ENCODE measurements at places on chromosomes 2 and 18.
A peak's percentile ranks its signal among the peaks of the same experiment; 100 is the strongest.

DNA sequence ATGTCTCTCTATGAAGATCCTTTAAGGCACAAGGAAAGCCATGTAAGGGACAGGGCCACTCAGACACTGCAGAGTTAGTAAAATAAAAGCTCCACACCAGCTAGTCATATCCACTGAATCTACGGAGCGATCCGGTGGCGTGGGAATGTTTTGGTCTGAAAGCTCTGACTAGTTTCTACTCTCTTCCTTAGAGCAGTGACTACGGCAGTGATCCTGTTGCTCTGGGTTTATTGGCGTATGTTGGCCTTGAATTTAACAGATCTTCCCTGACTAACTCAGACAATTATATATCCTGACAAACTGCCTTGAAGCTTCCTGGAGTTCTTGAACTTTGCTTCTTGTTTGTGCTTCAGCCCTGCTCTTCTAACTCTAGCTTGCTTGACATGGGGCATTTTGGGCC, 115.3 kb upstream of the FZD5 start:
- no peak for DNase-seq

GRCh38 chr2:40090044-40090443, 311.0 kb upstream of the THUMPD2 start:
- no peak for DNase-seq

DNA sequence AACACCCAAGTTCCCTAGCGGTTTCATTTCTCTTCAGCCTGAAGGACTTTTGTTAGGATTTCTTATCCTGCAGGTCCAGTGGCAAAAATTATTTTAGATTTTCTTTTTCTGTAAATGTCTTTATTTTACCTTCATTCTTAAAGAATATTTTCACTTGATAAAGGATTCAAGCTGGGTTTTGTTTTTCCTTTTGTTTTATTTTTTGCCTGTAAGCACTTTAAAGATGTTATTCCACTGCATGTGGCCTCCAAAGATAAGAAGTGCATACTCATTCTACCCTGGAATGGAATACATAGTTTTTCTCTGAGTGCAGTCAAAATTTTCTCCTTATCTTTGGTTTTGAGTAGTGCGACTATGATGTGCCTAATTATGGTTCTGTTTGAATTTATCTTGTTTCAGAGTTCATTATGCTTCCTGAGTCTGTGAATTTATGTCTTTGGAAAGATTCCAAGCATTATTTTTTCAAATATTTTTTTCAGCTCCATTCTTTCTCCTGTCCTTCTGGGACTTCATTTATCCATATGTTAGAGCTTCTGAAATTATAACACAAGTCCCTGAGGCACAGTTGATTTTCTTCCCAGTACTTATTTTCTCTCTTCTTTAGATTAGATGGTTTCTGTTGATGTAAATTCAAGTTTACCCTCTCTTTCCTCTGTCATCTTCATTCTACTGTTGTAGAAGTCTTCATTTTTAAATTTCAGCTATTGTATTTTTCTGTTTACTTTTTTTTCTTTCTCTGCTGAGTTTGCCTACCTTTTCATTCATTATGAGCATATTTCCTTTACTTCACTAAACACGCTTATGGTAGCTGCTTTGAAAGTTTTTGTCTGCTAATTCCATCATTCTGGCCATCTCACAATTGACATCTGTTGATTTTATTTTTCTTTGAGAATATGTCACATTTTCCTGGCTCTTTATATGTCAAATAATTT, 69.6 kb downstream of the MAPRE2 start:
- DNase-seq = no peak

DNA sequence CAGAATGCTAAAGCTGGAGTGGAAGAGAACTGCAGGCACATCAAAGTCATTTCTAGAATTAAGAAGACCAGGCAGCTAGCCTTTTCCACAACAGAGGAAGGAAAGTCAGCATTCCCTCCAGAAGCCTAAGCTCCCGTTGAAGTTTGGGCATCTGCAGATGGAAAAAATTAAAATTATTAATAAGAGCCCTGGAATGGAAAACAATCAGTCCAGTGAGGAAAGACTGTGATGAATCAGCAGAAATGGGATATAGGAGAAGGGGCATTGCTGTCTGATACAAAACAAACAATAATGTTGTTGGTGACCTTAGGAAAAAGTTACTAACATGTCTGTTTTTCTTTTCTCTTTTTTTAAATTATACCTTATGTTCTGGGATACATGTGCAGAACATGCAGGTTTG, 450.7 kb upstream of the SLC14A2 start:
- DNase-seq = no peak

- DNase-seq = no peak
Observed at GRCh38 chr2:165114346-165114939, 89.4 kb downstream of the SCN3A start.

- DNase-seq = no peak
Observed at GRCh38 chr2:36655453-36655852, 41.1 kb upstream of the VIT start.

GRCh38 chr2:46098621-46099062, 198.6 kb upstream of the EPAS1 start:
- DNase-seq = no peak

DNA sequence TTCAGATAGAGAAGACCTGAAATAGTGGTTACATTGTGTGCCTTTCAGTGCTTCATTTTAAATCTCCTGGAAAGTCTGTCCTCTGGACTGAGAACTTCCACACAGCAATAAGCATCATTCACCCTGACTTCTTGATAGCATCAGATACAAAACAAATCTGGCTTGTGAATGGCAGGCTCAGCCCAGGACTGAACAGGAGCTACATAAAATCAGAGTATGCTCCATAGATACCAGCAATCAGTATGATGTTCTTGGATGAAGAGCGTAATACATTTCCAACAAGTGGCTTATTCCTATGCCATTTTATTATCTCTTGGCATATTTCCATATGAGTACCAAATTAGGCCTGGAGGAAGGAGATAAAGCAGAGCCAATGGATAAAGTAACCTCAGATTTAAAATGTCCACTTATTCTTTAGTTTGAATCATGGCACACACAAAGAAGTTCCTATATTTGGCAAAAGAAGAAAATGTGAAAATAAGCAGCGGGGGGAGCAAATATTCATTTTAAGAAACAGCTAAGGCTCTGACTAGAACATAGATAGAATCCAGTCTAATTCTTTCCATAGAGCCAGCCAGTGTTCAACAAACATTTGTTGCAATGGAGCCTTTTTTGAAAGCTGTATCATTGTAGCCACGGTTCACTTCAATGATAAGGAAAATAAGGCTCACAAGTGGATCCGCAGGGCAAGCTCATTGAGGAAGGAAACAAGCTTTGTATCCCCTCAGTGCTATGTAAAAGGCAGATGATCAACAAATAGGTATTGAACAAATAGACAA, 230.8 kb upstream of the CHAC2 start:
- DNase-seq = no peak

GRCh38 chr18:2466978-2467377, 104.3 kb downstream of the METTL4 start:
- DNase-seq = no peak

DNA sequence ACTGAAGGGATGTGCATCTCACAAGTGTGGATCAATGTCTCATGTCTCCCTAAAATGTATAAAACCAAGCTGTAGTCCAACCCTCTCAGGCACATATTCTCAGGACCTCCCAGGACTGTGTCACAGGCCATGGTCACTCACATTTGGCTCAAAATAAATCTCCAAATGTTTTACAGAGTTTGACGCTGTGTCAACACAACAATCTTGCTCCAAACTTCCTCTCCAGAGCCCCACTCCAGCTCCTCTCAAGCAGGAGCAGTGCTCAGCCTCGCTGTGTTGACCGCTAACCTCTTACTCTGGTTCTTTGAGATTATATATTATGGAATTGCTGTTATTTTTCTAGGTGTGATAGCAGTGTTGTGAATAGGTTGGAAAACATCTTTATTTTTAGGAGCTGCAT, 56.2 kb downstream of the CYP27C1 start:
- no peak for DNase-seq

DNA sequence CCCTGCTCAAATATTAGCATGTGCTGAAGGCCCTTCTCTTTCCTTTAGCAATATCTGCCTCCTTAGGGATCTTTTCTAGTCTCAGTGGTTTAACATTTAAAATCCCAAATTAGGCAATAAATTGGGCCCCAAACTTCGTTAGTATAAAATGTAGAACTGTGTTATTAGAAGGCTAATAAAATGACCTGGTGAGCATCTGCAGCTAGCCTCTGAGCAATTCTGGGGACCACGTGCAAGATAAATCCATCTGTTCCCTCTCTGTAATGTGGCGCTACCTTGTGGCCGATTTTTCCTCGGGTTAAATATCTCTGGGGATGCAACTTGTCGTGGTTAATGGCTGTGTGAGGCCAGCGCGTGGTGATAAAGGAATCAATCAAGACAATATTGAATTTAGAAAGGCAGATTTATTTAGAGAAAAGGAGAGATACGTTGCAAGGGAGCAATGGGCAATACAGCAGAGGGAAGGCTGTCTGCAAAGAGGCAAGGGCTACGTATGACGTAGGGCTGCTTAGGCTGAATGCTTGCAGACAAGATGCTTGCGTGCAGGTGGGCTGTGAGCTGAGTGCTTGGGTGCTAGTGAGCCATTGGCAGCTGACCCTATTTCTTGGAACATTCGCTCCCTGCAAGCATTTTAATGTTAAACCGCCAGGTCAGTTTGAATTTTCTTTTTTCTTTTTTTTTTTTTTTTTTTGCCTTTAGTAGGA, 18.5 kb upstream of the IL36G start:
- DNase-seq = no peak

DNA sequence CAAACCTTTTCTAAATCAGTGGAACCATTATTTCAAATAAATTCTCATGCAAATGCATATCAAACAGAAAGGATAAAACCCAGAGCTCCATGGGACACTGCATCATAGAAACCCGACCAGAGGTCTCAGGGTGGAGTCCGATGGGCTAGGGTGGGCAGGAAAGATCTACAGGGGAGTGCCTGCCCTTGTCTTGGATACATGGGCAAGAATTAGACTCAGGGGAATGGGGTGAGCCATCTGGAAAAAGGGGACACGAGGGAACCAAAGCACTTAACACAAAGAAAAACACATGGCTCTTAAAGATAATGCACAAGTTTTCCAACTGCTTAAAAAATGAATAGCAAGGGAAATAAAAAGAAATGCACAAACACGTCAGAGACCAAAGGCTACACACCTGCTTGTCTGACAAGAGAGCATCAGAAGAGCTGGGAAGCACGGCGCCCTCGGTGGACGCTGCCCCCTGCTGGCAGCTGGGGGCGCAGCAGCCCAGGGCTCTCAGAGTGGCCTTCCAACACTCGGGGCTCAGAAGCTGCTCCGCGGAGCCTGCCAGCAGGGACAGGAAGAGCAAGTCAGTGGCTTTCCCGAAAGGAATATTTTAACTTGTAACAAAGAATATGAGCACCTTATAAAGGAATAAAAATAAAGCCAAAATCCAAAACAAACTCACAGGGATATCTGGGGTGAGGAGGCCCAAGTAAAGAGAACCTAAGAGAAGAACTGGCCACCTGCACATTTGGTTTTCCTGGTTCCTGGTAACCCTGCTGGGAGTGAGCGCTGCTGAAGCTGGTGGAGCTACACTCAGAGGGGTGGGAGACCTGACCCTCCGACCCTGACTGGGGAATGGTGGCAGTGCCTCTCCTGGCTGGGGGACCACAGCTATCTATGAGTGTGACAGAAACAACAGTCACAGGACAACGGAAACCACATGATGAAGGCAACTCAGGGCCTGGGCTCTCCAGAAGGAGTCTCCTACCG, 54.5 kb downstream of the SIGLEC15 start:
- DNase-seq = peak; percentile 45

GRCh38 chr2:169729274-169729605, 4.4 kb upstream of the KLHL23 start:
- DNase-seq = no peak

DNA sequence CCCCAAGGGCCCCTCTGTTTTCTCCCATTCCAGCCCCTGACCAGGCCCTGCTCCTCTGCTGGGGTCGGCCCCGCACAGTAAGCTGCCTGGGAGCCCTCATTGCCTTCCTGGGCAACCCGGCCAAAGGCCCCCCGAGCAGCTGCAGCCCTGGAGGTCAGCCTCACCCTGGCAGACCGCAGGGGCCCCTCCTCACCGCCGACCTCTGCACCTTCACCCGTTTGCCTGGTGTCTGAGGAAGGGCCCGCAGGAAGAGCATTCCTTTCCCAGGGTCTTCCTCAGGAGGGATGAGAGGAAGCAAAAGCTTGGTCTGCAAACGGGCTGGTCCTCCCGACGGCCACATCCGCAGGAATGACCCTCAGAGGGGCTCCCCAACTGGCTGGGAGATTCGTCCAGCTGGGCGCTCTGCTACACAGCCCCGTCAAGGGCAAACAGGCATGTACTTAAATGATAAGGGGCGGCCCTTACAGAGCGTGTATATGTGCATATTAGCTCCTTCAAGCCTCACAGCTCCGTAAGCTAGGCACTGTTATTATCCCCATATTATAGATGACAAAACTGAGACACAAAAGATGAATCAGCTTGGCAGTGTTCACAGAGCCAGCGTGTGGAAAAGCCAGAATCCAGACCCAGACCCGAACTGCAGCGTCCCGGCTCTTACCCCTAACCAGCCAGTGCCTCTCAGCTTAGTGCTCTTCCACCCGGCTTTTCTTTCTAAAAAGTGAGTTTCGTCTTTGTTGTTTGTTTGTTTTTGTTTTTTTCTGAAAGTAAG, 52.8 kb downstream of the SLC4A1AP start:
- DNase-seq = no peak

GRCh38 chr18:47748847-47749599, 181.4 kb downstream of the SMAD2 start:
- peak; percentile 66 for DNase-seq

GRCh38 chr2:68466361-68466777, 725 bp downstream of the FBXO48 start:
- DNase-seq = no peak

DNA sequence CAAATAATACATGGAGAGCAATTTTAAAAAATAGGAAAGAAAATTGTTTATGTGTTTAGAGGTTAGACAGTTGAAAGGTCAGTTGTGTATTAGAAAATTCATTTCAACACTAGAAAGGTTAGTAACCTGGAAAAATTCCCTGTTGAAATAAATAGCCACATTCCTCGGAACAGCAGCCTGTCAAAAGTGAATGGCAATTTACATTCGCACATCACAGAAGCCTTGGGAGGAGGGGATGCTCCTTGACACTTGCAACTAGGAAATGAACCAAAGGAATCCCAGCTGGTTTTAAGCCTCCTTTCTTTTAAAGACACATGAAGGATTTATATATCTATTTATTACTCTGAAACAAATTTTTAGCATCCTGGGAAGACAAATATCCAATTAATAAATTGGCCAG, 653.5 kb upstream of the LRRTM4 start:
- DNase-seq = no peak

DNA sequence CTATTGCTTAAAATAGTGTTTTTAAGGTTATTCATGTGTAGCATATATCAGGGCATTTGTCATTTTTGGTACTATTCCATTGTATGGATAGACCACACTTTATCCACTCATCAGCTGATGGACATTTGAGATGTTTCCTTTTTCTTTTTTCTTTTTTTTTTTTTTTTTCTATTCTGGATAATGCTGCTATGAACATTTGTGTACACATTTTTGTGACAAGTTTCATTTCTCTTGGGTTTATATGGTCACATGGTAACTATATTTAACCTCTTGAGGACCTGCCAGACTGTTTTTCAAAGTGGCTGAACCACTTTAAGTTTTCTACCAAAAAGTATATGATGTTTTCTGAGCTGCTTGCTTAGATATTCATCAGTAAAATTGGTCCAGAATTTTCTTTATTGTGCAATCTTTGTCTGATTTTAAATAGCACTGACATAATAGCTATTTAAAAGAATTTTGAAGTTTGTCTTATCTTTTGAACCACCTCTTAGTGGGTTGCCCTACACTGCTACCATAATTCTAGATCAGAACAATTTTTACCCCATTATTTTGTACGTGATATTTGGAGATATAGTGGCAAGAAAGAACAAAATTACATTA, 219.4 kb upstream of the SIX3 start:
- DNase-seq = no peak

GRCh38 chr2:191202209-191202721, 42.9 kb upstream of the MYO1B start:
- no peak for DNase-seq

- DNase-seq = no peak
Observed at GRCh38 chr2:113861740-113862139, 28.1 kb upstream of the ACTR3 start.
